ENCODE measurements at places on chromosomes 7 and 10. TPM values are rescaled to one million over a fixed set of nuclear protein-coding genes. Genes with fewer than 3 reads are reported as not detected.

GRCh38 chr7:107315716-107316220 is 147.0 kb downstream of the HBP1 start:
- DNase-seq: no peak

DNA sequence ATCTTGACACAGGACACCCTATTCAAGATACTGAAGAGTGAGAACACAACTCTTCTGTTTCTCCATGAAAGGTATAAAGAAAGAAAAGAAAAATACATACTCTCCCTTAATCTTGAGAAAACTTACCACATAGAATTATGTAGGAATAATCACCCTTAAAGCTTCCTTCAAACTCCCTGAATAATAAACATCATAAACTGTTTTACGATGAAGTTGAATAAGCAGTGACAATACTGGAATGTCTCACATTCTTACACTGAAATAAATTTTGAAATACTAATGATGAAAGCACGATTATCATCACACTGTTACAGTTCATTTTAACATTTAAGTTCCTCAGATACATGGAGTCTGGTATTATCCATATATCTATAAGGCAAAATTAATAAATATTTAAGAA is 306.2 kb downstream of the IPMK start:
- DNase-seq: no peak

DNA sequence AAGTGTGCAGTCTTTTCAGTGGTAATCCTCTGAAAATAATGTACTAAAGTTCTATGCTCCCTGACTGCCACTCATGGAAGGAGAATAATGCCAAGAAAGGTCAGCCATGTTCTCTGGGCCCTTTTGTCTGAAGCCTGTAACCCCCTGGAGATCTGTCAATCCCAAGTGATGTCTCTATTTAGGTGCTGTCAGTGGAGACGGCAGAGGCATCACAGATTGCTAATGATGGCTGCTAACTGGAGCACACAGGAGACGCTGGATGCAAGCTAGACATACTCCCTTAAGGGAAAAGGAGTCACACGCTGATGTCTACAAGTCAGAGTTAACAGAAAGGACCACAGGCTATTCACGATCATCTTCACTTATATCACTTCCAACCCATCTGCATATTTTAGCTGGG is 118.8 kb downstream of the RSU1 start:
- no peak for DNase-seq

GRCh38 chr7:105769901-105770628 is 106.3 kb downstream of the ATXN7L1 start:
- no peak for DNase-seq

GRCh38 chr10:92184977-92185376 is 105.9 kb downstream of the CPEB3 start:
- DNase-seq: no peak

DNA sequence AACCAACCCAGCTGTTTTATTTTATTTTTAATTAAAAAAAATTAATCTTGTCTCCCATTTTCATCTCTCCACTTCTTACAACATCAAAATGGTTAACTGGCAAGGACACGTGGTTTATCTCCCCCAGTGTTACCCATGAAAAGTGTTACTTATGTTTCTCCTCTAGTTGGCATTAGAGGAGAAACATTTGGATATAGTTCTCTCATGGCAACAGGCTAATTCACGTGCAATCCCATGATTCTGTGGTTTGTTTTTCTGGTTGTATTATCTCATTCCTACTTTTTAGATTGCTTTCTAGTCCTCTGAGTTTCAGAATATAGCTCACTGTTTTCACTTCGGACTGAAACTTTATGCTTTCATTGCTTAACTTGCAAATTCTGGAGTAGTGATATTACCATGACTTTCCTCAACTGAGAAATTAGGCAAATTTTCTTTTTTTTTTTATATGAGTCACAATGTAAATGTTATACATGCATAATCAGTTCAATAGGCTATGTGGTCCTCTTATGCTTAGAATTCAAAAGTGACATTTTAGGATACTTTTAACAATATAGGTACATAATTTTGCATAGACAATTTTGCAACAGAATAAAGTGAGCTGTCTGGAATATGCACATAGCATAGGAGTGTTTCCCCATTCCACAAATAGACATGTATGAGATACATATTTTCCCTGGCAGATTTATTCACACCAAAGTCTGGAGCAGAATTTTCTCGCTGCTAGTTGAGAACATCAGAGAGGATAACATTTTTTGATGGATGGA is 43.0 kb downstream of the LHFPL3 start:
- no peak for DNase-seq

- DNase-seq: no peak
These were observed 864 bp downstream of the CDCA7L start for GRCh38 chr7:21944616-21945453.

DNA sequence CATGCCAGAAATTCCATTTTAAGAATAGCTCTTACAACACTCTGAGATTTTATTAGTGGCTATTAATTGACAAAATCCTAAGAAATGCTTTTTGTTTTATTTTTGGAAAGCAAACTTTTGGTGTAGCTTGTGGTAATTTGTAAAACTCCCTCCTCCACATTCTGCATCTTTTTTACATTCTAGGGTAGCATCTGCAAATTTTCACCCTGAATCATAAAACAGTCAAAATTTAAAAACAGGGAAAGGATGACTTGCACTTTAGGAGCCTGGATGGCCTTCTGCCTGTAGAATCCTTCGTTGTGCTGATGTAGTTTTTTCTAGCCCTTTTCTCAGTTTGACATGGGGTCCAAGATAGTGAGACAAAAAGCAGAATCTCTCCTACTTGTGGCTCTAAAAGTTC is 316.1 kb downstream of the ADRA2A start:
- DNase-seq: no peak

DNA sequence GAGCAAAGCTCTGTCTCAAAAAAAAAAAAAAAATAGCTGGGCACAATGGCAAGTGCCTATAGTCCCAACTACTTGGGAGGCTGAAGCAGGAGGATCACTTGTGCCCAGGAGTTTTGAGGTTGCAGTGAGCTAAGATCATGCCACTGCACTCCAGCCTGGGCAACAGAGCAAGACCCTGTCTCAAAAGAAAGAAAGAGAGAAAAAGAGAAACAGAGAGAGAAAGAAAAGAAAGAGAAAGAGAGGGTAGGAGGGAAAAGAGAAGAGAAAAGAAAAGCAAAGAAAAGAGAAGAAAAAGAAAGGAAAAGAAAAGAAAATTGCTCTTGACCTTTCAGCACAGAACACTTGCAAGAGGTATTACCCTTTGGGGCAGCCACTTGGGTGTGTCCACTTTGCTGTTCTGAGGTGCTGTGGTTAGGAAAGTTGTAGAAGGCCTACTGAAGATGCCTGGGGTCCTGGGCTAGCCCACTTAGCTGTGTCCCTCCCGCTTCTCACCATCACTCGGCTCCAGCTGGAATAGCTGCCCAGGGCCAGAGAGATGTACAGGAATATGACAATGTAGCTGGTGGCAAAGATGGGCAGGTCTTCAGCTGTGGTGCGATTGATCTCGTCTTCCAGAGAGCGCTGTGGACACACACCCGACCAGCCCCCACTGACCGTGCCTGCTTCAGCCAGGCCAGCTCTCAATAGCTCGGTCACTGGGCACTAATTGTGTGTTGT is 5.6 kb downstream of the NPC1L1 start:
- no peak for DNase-seq

GRCh38 chr10:111247781-111248389 is 171.1 kb downstream of the ADRA2A start:
- DNase-seq: no peak

DNA sequence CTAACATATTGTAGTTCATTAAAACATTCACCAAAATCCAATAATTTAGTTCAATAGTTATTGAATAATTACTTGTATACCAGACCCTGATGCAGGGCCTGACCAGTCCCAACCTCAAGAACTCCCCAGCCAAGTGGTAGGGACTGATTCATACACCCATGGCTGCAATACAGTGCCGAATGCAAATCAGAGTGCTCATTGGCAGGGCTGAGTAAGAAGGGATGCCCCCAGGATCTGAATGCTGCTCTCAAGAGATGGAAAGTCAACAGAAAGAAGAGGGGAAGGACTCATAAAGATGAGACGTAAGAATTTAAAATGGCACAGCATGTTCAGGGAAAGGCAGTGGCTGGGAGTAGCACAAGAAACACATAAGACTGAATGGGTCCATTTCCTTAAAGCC is 29.9 kb downstream of the ZNF438 start:
- no peak for DNase-seq

DNA sequence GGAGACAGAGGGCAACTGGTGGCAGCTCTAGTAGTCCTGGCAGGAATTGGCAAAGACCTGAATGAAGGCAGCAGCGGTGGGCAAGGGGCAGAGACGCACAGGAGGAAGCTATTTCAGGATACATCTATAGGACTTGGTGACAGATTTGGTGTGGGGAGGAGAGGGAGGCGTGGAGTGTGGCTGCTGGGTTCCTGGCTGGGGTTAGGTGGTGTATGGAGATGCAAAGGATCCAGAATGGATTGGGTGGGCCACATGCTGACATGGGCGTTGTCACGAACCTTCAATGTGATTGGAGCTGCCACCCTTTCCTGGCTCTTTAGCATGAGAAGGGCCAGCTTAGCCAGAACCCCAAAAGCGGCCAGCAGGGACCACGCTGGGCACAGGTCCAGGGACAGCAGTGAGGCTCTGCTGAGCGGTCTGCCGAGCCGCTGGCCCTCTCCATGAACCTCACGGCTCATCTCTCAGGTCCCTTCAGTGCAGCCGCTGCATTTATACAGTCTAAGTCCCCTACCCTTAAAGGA is 10.2 kb upstream of the ADCY1 start:
- DNase-seq: no peak

DNA sequence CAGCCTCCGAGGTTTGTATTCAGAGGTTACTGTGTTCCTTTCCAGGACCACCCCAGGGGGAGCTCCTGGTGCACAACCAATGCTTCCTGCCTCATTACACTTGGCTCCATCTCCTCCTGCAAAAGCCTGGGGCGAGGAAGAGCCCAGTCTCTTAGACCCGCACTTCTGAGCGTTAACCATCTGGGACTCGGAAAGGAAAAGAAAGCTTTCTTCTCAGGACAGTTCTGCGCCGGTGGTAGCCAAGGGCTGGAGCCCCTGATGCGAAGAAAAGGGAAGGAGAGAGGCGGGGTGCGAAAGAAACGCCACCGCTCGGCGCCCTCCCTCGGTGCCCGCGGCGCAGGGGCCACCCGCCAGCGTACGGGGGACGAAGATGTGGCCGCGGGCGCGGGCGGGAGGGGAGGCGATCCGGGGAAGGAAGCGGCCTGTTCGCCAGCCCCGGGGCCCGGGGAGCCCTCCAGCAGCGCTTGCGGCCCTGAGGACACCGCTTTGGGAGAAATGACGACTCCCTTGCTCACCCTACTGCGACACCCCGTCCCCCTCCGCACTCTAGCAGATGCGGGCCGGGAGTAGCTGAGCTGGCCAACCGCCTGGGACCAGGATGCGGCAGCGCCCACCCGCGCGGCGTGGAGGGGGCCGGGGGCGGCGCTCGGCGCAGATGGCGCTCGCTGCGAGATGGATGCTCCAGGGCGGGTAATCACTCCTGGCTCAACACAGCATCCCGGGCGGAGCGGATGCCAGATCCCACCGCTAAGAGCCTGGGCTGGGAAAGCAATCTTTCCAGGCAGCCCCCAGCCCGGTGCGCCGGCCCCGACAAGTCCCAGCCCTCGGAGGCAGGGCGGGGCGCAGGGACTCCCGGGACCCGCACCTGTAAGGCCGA is 1.3 kb downstream of the NRCAM start:
- peak; percentile 37 for DNase-seq

DNA sequence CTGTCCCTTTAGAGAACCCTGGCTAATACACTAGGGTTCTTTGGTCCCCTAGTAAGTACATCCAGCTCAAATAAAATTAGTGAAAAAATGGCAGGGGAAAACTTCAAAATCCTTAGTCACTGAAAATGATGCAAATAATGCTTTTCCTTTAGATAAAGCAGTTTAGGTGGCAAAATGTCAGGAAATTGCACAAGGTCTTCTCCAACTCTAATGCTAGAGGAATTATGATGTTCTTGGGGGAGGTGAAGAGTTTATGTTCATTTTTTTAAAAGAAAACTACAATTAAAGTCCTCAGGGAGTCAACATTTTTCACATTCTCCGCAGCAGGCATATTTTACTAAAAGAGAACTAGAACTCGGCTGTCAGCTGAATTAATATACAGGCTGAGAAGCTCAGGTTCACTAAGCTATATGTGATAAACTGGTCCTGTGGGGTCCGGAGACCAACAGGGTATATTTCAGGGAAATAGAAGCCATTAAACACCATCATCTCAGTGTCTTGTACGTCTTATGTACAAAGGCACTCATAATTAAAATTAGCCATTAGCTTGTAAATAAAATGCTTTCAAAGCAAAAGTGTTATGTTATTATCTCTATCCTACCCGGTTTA is 1164.7 kb upstream of the AUTS2 start:
- no peak for DNase-seq

DNA sequence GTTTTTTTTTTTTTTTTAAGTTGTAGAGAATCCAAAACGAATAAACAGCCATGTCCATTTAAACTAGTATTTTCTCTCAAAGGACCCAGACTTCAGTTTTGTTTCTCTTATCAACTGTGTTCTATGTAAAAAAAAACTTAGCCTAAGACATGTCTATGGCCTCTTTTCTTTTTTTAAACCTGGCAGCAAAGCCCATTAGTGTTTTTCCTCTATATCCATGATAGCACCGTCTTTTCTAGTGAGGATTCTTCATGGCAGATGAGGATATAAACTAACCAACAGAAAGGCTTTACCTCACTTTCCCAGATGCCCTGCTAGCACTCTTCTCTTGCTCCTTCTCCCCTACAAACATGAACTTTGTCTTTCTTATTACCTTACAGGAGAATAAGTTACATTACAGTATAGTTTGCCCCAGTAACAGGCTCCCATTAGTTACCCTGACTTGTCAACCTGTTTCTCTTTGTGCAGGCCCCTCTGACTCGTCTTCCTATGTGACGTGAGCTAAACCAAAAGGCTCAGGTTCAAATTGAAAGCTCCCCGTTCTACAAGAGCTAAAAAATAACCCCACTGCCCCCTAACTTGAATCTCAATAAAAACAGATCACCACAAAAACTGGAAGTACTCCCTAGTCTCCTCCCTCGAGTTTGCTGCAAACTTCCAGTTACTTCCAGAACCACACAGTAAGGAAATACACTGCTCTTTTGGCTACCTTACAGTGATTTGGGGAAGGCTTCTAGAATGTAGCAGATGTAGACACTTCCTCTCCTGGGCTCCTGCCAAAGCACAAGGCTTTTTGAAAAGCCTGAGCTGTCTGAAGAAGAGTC is 20.1 kb downstream of the P4HA1 start:
- DNase-seq: no peak

DNA sequence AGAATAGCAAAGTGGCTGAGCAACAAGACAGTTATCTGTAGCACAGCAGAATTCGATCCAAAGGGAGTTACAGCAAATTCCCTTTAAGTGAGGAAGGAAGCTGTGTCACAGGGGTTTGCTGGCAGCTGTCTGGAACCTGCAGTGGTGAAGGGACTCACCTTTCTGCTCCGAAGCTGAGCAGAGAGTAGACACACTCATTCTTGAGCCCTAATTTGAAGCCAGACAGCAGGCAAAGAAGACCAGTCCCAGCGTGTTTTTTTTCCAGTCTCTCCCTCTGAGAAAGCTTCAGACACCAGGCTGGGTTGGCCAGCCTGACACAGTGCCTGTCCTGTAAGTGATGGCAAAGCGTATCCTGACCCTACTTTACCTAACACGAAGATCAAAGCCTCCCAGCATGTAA is 210.7 kb downstream of the TRIL start:
- no peak for DNase-seq

NAT16 gene
- total RNA-seq: 0.82 TPM

LIPK gene
- total RNA-seq: not detected

GPR22 gene
- 102 TPM for total RNA-seq

CFAP69 gene
- total RNA-seq: 3.3 TPM

HELLS gene
- total RNA-seq: 14.7 TPM

ABCB1 gene
- total RNA-seq: 6.5 TPM

PPP2R2D gene
- total RNA-seq: 53.4 TPM

MUC3A gene
- under 0.01 TPM for total RNA-seq

EMX2 gene
- 2.0 TPM for total RNA-seq

HOXA13 gene
- not detected for total RNA-seq

COL28A1 gene
- total RNA-seq: 0.82 TPM
